ENCODE measurements at places on chromosomes 7 and 10.

DNA sequence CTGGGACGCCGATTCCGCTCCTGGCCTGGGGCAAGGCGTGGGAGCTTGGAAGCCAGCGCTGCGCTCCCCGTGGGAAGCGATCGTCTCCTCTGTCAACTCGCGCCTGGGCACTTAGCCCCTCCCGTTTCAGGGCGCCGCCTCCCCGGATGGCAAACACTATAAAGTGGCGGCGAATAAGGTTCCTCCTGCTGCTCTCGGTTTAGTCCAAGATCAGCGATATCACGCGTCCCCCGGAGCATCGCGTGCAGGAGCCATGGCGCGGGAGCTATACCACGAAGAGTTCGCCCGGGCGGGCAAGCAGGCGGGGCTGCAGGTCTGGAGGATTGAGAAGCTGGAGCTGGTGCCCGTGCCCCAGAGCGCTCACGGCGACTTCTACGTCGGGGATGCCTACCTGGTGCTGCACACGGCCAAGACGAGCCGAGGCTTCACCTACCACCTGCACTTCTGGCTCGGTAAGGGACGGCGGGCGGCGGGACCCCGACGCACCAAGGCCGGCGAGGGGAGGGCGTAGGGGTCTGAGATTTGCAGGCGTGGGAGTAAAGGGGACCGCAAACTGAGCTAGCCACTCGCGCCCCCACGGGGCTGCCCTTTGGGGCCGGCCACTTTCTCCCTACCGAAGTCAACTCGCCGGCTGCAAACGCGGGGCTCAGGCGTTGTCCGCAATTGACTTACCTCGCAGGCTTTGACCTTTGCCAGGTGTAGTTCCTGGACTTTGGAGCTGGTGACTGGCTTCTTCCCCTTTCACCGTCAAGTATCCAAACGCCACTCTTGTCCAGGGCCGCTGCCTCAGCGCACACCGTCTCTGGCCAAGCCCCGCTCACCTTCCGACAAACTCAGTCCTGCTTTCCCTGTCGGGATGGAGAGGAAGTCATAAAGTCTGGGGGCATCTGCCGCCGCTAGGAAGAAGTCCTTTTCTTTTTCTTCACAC lies at the start of gene SCIN:
SCIN (plus strand) TSS at position 187 of the 928 bp plus-strand sequence; CDS start at position 254, 67 bp downstream.
- DNase-seq, result no peak

DNA sequence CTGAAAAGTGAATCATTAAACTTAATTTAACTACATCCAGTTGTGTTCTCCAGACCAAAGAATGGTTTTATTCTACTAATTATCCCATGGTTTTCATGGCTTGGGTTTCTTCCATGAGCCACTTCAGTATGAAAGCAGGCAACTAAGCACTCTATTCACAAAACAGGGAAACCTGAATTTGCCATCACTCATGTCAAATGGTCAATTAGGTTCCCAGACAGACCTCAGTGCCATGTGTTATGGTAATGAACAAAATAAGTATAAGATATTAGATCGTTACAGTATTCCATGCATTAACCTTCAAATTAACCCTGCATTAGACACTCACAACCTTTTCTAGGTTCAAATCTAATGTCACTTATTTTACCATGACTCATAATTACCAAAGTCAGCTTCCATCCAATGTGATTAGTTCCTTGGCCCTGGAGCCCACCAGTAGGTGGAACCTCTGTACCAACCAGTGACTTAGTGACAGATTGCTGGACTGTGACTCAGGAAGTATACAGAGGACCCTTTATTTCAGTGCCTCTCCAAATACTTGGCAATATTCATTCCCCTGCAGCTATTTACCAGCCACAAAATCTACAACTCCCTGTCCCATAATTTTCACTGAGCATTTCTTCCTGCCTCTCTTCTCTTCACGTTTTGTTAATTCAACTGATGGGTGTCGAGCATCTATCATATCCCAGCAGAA lies 1270.2 kb upstream of the SORCS1 start:
- no peak for DNase-seq

GRCh38 chr7:120740348-120740747 lies 117.6 kb downstream of the TSPAN12 start:
- no peak for DNase-seq

DNA sequence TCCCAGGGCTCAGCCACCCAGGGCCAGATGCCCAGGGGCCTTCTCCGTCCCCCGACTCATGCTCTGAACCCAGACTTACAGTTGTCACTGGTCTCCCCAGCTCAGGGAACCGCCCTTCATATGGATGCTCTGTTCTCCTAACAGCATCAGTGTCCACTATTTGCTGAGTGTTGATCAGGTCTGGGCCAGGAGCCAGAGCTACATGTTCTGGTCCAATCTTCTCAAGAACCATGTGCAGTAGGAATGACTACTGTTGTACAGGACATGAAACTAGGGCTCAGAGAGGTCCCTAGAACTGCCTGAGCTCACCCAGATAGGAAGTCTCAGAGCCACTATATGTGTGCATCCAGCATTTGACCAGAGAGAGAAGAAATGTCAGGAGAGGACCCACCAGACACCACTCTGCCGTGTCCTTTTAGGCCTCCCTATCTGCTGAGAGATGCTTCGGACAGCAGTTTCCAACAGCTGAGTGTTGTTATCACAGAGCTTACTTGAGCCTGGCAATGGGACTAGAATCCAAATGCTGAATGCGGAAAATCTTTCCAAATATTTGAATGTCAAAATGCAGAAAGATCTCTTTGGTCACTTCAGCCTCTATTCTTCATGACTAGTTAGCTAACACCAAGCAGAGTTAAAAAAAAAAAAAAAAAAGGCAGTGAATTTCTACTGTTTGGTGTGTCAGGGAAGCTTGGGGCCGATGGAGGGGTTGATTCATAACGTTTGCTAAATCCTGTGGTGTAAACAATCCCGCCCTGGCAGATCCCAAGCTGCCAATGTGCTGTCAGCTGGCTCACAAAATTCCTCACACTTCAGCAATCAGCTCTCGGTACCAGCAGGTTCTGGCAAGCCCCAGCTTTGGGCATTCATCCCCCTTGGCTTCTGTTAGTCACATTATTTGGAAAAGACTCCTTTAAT lies 246.1 kb downstream of the TNS3 start:
- peak; percentile 63 for DNase-seq

DNA sequence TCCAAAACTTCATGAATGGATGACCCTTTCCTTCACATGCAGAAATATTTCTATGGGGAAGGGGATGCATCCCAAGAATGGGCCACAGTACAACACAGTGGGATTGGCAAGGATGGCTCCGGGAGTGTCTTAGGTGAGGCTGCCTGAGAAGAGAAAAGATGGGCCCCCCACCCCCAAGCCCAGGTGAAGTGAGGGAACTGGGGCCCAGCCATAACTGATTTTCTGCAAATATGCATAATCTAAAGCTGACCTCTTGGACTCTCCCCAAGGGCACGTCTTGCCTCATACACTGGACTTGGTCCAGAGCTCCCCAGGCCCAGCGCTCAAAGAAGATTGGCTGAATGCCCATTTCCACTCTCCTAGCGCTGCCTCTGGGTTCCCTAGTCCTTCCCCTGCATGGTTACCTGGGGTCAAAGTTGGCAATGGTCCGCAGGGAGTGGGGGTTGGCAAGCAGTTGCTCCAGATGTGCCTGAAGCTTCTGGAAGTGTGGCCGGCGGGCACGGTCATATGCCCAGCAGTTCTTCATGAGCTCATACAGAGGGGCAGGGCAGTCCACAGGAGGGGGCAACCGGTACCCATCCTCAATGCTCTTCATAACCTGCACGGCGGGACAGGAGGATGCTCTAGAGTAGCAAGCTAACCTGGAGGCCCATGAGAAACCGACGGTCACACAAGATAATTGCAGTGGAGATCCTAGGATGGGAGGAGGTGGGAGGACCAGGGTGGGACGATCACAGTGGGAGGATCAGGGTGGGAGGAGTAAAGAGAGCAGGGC lies 12.3 kb downstream of the ZYX start:
- DNase-seq, result no peak

- no peak for DNase-seq
Measured at GRCh38 chr10:14040787-14041631, 289.7 kb downstream of the FRMD4A start.

- DNase-seq, result no peak
Measured at GRCh38 chr7:157032644-157033482, 22.4 kb upstream of the MNX1 start.

- DNase-seq, result no peak
Measured at GRCh38 chr7:151925446-151926335, 30.6 kb upstream of the GALNTL5 start.

GRCh38 chr7:116443101-116443523 lies 56.4 kb upstream of the CAV2 start:
- no peak for DNase-seq

DNA sequence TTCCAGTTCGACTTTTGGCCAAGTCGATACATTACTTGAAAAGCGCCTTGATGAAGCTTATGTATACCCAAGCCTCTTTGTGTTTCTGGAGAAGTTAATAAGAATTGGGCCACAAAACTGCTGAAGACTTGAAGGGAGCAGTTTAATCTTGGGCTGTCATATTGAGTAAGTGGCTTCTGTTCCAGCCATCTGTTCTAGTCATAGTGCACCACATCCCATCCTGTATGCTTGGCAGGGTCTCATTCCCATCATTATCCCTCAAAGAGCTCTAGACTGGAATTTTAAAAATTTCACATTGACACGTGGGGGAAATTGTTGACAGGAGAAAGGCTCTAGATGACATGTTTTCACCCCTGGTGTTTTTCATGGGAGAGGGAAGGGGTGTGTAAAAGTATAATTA lies 196.6 kb upstream of the PLPP4 start:
- DNase-seq, result no peak

- peak; percentile 27 for DNase-seq
Measured at GRCh38 chr7:95874541-95875265, 102.3 kb downstream of the DYNC1I1 start.

- no peak for DNase-seq
Measured at GRCh38 chr7:1181640-1182039, 21.6 kb upstream of the ZFAND2A start.

DNA sequence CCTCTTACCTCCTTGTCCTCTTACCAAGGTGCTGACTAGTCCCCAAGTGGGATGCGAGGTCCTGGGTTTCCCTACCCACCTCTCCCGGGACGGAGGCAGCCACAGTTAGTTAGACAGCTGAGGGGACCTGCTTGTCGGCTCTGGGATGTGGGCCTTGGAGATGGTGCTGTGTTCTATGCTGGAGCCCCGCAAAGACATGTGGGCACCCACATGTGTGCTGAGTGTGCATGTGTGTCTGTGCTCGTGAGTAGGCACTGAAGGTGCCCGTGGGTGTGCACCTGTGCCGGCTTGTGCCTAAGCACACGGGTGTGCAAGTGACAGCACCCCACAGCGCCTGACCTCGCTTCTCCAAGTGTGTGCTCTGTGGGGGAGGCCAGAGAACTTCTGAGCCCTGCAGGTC lies 62.2 kb downstream of the NEURL1 start:
- no peak for DNase-seq

GRCh38 chr10:86755454-86755739 lies 1.0 kb upstream of the BMPR1A start:
- no peak for DNase-seq

GRCh38 chr10:72659694-72660093 lies 32.2 kb upstream of the MCU start:
- no peak for DNase-seq

GRCh38 chr7:64876792-64877713 lies 26.0 kb upstream of the ZNF273 start:
- no peak for DNase-seq

GRCh38 chr7:102427019-102427405 lies 6.4 kb upstream of the ORAI2 start:
- DNase-seq, result no peak

- no peak for DNase-seq
Measured at GRCh38 chr10:25820874-25821273, 113.2 kb upstream of the MYO3A start.

GRCh38 chr10:112750427-112751167 lies 199.4 kb upstream of the TCF7L2 start:
- DNase-seq, result no peak

- DNase-seq, result no peak
Measured at GRCh38 chr7:41475801-41476459, 227.0 kb downstream of the INHBA start.

DNA sequence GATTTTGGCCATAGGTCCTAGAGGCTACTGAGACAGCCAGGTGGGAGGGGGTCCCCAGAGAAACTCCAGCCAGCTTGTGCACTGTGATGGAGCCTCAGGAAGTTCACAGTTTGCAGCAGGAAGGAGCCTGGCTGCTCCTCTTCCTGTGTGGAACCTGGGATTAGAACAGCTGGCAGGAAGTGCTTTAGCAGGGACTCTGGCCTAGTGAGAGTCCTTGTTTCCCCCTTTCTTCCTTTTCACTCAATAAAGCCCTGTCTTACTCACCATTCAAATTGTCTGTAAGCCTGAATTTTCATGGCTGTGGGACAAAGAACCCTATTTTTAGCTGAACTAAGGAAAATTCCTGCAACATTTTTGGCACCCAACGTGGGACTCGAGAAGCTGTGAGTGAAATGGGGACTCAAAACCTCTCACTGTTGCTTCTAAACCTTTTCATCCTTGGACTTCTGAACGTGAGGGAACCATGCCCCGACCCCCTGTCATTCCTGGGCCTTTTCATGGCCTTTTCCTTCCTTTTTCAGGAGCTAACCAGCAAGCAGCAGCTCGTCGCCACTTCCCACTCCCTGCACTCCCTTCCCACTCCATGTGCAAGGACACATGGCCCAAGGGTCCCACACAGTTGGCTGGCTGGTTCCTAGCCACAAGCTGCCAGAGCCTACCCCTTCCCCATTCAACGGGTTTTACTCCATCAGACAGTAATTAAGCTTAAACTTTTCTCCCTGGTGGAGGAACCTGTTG lies 32.8 kb upstream of the SORCS3 start:
- no peak for DNase-seq

DNA sequence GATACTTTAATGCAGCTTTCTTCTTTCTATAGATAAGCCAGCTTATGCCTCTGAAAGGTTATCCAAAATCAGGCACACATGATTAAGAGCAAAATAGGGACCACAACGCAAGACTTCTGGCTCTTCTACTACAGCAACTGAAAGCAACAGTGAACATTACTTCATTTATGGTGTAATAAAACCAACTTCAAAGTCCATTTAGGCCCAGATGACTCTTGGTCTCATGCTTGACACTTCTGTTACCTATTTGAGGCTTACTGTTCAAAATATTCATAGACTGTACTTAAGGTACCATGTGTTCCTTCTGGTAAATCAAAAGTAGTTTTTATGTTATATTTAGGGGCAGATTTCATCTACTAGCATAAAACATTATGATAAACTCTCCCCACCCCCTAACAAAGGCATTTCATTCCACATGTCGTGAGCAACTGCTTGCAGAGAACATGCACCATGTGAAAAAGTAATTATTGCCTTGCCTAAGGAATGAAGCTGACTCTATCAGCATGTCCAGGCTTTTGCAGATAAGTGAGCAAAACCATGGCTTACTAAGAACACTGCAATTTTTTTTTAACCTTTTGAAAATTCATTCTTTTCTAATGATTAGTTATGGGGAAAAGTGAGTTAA lies 154.9 kb upstream of the ITGB1 start:
- DNase-seq, result no peak

GRCh38 chr10:70939441-70940003 lies 51.2 kb upstream of the PCBD1 start:
- DNase-seq, result no peak

DNA sequence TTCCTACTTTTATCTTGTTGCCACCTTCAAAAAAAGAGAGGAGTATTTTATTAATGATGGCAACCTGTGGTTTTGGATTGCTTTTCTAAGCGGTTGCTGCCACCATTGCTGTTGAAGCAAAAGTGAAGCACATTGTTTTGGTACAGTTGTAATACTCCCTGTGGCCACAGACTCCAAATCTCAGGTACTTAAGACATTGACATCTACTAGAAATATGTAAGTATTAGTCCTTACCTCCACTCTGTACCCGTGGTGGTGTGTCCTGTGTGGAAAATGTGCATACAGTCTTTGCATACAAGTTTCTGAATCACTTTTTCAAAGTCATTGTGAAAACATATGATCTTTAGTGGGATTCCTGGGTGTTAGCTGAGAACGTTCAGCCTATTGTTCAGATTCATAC lies 85.7 kb downstream of the ANLN start:
- DNase-seq, result no peak

GRCh38 chr10:91117505-91117904 lies 103.0 kb upstream of the PCGF5 start:
- DNase-seq, result no peak

Measured in cerebellar nuclear complex (tissue), 1 donor.